ENCODE measurements at places on chromosomes 11 and 22.

DNA sequence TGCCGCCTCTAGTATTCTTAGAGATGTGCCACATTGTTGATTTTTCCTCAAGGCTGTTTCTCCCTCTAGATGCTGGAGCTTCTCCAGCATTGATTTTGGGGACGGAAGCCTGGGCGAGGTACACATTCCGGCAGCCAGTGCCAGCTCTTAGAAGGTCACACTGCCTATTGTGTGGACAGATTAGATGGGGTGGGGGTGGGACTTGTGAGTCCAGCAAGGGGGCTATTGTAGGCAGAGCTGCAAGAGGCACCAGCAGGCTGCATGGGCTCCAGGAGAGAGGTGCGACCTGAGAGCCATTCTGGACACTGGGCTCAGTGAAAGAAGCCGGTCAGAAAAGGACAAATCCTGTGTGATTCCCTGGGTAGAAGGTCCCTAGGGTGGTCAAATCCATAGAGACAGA, 12.4 kb downstream of the C11orf21 start:
- no peak for DNase-seq

DNA sequence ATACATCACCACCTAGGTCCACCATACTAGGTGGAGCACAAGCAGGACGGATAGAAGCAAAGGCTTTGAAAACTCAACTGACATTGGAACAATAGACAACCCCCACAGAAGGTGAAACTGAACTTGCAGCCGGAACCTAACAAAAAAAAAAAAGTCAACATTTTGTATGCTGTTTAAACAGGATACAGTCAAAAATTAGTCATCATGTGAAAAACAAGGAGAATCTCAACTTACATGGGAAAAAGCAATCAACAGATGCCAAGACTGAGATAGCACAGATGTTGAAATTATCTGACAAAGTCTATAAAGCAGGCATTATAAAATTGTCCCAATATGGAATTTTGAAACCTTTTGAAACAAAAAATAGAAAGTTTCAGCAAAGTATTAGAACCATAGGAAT, 123.8 kb downstream of the RAB38 start:
- no peak for DNase-seq

DNA sequence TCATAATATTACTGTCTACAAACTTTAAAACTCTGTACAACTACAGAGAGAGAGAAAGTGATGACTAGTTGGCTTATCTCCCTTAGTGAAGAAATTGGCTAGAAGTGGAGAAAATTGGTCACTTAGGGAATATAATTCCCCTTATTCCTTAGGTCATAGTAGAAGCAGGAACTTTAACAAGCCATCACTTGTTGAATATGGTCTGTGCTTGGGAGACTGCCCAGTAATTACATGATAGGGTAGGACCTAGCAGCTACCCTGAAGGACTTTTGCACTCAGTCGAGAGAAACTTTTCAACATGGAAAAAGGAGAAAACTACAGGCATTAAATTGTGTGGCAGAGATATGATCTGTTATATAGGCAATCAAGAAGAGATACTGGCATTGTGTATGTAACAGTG, 576.5 kb upstream of the CCDC90B start:
- no peak for DNase-seq

GRCh38 chr11:71556018-71556417, 7.8 kb downstream of the KRTAP5-9 start:
- DNase-seq = no peak

DNA sequence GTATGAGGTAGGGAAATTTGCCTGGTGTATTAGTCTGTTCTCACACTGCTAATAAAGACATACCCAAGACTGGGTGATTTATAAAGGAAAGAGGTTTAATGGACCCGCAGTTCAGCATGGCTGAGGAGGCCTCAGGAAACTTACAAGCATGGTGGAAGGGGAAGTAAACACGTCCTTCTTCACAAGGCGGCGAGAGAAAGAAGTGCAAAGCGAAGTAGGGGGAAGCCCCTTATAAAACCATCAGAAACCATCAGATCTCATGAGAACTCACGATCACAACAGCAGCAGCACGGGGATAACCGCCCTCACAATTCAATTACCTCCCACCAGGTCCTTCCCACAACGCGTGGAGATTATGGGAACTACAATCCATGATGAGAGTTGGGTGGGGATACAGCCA, 12.0 kb upstream of the RFPL2 start:
- DNase-seq = no peak

DNA sequence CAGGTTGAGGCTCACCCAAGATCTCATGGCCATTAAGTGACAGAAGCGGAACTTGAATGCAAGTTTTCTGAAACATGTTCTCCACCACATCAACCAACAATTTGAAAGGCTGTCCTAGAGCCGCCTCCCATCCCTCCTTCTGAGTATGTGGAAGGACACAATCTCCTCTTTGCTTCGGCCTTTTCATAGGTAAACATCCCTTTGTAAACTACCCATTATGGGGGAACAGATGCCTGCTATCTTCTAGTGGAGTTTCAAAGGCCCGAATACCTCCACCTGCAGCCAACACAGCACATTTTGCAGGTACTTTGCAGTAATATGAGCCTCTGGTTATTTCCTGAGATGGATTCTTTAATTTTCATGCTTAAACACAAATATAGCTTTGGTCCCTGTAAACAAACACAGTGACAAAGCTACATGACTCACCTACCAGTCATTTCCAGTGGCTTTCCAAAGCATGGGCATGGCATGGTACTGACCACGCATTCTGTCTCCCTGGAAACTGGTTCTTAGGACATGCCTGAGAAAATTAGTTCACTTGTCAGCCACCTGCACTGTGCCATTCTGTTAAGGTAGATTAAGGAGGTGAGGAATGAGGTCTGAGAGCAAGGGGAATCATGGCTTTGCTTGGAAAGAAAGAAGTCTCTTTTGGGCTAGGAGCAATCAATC, 60.2 kb downstream of the EHF start:
- DNase-seq = no peak

DNA sequence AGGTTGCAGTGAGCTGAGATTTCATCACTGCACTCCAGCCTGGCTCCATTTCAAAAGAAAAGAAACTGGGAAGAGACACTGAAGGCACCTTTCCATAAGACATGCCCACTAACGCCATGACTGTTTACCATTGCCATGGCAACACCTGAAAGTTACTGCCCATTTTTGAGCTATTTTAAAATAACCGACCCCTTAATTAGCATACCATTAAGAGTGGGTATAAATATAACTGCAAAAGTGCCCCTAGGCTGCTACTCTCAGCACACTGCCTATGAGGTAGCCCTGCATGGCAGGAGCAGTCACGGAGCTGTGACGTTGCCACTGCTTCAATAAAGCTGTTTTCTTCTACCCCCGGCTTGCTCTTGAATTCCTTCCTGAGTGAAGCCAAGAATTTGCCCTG, 9.9 kb upstream of the RNASEH2C start:
- DNase-seq = no peak

- no peak for DNase-seq
These were observed 82.0 kb downstream of the CELSR1 start for GRCh38 chr22:46455446-46455845.

GRCh38 chr11:112778091-112778876, 182.9 kb upstream of the NCAM1 start:
- no peak for DNase-seq

Measured in activated T-cell treated with anti-CD3 and anti-CD28 coated beads for 48 hours (primary cell).